ENCODE measurements at places on chromosomes 4 and X.

DNA sequence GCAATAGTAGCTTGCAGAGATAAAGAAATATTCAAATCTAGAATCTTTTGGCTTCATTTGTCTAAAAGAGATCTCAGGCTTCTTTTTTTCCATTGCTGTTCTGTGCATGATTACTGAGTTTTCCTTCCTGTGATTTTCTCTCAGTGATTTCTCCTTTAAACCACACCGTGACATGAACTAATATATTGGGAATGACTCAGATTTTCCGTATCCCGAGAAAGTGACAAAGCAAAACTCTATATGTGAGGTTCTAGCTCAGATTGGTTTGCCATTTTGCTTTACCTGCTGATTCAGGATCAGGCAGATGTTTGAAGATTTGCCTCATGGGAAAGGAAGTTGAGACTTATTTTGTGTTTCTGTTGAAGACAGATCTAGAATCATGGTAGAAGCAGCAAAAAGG, 59.4 kb downstream of the MTHFD2L start:
- DNase-seq: no peak

GRCh38 chr4:104719539-104720230, 225.0 kb upstream of the CXXC4 start:
- DNase-seq: no peak

DNA sequence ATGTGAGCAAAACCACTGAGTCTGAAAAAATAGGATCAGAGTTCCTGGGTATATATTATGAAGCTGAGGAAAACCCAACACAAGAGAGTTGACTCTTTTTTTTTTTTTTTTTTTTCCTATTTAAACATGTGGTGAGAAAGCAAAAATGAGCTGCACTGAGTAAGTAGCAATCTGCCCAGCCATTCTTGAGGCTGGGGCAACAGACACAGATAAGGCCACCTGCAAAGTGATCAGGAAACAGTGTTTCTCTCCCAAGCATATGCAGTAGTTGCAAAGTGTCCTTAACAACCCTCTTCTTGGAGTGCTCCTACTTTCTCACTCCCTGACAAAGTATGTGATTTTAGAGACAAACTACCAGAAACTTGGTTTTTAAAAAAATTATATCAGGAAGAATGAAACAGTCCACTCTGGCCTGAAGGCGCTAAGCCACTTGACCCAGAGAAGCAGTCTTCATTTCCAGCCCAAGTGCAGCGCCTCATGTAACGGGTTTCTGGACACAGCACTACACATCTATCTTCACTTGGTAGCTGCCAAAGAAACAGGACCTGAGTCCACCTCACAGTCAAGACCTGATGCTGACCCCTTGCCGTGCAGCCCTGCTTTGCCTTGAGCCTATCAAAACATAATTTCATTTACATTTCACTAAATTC, 124.6 kb upstream of the MAP3K15 start:
- no peak for DNase-seq

GRCh38 chr4:154836513-154836912, 55.4 kb downstream of the RBM46 start:
- no peak for DNase-seq

DNA sequence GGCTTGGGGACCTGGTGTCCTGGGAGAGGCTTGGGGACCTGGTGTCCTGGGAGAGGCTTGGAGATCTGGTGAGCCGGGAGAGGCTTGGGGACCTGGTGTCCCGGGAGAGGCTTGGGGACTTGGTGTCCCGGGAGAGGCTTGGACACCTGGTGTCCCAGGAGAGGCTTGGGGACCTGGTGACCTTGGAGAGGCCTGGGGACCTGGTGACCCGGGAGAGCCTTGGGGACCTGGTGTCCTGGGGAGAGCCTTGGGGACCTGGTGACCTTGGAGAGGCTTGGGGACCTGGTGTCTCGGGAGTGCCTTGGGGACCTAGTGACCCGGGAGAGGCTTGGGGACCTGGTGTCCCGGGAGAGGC, 12.6 kb downstream of the SHOX start:
- no peak for DNase-seq

GRCh38 chr4:24279469-24279868, 304.9 kb downstream of the DHX15 start:
- no peak for DNase-seq

DNA sequence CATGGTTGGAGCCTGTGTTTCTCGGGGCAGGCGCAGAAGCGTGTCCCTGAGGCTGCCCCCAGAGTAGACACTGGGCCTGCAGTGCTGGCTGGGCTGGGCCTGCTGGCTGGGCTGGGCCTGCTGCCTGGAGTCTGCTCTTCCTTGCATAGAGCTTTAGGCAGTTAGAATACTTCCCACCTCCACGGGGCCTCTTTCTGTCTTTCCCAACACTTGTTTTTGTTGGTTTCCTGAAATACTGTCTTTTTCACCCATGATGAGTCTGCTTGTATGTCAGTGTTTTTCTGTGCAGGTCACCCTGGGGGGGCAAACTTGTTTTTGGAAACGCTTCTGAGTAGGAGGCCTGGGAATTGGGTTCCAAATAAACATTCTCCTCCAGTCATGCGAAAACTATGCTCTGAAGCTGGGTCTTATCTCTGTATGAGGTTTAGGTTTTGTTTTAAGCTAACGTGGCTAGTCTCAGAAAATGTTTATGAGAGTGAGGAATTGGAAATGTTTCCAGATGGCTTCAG, 32.2 kb downstream of the TRMT44 start:
- peak; percentile 99 for DNase-seq

DNA sequence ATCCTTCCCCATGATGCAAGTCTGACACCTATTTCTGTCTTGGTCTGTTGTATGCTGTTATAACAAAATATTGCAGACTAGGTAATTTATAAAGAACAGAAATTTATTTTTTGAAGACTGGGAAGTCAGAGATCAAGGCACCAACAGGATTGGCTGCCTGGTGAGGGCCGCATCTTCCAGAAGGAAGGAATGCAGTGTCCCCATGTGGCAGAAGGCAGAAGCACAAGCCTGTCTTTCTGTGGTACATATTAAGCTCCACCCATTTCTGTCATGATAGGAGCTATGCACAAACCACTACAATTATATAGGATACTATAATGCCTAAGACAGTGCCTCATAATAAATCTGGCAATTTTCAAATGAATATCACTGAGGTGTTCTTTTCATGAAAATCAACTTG, 502.3 kb upstream of the DIAPH2 start:
- no peak for DNase-seq

DNA sequence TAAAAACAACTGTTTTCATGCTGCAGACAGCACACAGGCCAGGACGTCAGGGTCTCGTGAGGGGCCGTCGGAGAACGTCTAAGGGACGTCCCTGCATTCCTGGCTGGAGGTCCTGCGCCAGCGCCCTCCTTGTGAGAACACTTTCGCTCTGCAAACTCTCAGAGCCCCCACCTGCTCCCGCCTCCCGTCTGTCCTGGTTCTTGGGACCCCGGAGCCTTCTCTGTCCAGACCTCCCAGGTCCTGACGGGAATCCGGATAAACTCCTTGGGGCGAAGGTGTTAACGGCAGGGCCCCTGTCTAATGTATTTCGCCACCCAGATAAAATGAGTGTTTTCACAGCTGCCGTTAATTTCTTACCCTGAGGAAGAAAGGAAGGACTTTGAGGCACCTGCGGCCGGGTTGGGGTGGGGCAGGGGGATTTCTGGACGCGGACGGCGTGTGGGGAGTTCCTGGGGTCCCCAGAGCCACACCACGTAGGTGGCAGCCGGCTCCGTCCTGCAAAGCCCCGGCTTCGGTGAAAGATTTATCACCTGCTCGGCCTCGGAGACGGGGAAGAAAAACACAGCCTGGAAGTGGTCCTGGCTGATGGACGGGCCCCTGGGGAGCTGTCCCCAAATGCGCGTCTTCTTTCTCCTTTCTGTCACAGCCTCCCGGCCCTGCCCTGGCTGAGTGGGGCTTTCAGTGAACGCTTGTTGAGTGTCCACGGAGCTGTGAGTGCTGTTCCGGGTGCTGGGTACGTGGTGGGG, 35.1 kb upstream of the PPP2R3B start:
- DNase-seq: no peak

GRCh38 chrX:105263171-105263570, 42.7 kb upstream of the TEX13A start:
- no peak for DNase-seq

DNA sequence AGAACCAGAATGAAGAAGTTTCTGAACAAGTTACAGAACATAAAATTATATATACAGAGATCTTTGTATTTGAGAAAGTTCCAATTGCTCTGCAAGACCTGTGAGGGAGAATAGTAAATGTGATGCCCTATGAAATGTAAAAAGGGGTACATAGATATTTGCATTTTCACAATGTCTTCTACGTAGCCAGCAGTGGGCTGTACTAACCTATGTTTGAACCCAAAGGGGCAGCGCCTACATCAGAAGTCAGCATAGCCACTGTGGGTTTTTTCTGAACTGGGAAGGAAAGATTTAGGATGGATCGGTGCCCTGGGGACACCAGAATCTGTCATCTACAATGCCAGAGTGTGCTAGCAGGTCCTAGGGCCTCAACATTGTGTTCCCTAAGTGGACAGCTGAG, 69.5 kb upstream of the CT45A1 start:
- DNase-seq: no peak

DNA sequence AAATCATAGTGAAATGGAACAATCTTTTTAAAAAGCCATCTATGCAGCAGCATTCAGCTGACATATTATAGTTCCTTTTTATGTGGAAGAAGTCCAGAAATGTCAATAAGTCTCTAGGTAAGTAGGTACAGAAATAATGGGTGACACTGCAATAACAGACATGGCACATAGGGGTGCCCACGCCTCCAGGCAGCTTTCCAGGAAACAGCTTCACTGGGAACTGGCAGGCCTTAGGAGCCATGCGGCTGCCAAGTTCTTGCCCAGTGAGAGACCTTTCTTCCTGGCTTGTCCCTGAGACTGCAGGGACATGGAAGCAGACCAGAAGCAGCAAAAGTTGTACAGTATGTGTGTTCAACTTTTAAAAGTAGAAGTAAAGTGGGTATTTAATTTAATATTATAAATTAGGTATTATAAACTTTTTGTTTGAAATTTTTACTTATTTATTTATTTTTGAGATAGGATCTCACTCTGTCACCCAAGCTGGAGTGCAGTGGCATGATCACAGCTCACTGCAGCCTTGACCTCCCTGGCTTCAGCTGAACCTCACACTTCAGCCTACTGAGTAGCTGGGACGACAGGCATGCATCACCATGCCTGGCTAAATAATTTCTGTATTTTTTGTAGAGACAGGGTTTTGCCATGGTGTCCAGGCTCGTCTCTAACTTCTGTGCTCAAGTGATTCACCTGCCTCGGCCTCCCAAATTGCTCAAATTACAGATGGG, 12.1 kb upstream of the ETNPPL start:
- DNase-seq: no peak

DNA sequence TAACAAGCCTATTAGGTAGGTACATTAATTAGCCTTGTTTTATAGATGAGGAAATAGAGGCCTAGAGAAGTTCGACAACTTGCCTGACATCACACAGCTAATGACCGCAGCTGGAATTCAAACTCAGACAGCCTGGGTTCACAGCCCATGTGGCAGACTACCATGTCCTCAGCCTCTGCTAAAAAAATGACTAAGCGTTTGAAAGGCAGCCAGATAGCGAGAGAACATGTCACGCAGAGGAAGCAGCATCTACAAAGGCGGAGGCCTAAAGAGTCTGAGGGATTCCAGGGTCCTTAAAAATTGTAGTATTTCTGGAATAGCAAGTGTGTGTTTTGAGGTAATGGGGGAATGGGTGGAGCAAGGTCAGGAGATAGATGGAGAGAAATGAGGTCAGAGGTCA, 33.2 kb upstream of the BMP15 start:
- DNase-seq: peak; percentile 18

DNA sequence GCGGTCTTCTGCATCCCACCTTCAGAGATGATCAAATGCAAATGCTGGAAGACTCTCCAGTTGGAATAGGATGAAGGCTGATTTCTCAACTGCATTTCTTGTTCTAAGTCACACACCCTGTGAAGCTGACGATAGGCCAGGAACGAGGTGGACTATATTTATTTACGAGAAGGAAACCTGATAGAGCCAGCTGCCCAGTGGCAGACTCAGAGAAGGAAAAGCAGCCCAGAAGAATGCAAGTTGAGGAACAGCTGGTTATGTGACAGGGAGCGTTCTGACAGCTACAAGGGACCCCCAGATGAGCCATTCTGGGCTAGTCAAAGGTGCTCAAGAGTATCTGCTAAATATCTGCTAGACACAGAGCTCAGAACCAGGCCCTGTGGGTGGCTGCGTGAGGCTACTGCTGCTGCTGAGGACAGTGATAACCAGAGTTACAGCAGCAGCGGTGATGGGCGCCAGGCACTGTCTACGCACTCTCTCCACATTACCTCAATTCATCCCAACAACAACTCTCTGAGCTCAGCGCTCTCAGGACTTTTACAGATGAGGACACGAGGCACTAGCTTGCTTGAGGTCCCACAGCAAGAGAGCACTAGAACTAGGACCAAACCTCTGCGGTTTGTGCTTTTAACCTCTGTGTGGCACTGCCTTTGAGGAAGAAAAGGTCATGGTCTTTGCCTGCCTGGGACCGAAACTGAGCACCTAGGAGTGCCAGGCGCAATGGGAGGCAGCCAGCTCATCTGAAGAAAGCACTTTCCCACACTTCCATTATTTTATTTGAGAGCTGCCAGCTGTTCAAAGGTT, 69.0 kb downstream of the GATB start:
- no peak for DNase-seq

DNA sequence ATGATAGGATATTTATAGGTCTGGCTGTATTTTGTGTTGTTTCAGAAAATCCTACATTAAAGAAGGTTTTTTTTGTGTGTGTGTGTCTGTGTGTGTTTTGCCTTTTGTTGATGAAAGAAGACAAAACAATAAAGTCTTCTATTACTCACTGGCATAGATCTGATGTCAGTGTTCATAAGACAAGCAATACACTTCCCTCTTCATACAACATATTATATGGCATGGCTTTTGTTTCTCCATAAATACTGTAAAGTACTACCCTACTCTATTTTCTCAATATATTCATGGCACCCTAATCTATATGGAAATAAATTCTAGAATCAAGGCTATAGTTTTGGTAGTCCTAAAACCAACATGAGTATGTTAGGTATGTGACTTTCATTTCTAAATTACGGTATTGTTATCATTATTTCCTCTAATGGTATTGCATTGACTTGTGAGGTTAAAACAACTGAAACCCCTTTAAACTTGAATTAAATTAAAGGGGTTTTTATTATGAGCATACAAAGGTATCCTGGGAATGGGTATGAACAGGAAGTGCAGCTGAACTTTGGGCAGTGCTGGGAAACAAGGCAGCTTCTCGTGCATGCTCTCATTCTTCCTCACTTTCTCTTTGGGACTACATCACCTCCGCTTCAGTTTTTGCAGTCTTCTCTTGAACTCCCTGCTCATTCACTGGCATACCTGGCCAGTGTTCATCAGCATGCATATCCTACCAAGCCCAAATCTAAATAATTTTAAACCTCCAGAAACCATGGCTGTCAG, 70.5 kb upstream of the PRSS48 start:
- no peak for DNase-seq

All from AG09309 (cell line).